Osteoblast (primary cell): ENCODE measurements at places on chromosomes 2 and 18. TPM values are rescaled to one million over a fixed set of nuclear protein-coding genes. Genes with fewer than 3 reads are reported as not detected.

DNA sequence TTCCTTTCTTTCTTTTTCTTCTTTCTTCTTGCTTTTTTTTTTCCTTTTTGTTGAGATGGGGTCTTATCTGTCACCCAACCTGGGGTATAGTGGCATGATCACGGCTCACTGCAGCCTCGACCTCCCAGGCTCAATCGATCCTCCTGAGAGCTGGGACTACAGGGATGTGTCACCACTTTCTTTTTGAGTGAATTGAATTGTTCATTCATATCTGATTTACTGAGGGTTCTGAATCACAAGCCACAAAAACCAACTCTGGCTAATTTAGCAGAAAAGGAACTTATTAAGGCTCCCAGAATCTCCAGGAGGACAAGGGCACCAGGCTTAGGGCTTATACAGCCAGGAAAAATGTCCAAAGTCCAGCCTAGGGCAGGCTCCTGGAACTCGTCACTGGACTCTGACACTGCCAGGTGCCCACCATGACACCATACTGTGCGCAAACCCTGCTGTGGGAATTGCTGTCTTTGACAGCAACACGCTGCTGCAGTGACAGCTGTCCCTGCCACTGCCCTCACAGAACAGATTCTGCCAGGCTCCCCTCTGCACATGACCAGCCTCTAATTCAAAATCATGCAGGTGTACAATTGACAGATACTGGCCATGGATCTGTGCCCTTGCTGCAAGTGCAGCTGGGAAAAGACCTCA lies 42.9 kb upstream of the EML6 start:
- no peak for DNase-seq

SKA1 gene
- total RNA-seq = 1.8 and 2.9 TPM in 2 replicates

DNA sequence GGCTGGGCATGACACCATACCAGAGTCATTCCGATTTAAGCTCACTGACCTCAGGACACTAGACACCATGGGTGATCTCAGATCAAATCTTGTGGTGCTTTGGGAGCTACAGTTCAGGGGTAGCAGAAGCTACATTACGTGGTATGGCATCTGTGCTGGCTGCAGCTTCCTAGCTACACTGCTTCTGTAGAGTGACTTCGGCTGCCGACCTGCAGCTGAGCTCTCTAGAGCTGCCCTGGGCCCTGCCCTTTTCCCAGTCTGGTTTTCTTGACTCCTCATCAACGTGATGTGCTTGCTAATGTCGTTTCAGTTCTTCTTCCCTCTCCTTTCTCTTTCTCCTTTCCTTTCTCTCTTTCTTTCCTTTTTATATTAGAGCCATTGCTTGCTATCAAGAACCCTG lies 100.2 kb downstream of the AP1S3 start:
- DNase-seq = no peak

DNA sequence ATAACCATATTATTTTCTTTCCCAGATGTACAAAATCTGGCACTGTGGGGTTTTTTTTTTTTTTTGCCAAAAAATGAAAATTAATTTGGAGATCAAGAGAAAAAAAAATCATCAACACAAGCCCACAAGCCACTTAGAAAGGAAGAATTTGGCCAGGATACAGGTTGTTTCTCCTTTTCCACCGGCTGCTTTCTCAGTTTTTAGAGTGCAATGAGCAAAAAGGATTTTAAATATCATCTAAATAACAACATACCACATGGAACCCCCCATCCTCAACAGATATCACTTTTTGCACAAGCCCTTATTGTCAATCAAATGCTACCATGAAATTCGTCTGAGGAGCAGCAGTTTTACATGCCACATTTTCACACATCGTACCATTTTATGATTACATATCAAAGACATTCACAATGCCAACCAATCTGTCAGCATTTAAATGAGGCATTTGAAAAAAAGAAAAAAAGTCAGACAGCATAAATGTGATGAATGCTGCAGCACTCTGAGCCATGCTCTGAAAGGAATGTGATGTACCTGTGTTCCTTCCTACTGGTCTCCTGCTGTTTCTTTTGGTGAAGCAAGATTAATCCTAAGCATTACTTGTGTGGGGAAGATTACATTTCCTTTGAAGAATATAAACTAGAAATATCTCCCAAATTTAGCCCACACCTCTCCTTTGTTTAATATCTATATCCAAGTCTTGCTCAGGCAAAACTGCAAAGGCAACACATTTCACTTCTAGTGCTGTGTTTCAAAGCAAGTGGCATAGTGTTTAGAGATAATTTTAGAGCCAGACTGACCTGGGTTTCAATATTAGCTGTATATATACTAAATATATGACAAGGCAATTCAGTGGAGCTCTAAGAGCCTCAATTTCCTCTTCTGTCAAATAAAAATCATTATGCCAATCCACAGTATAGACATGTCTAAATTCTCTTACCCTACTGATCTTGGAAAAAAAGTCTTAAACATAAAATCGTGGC lies 391.3 kb downstream of the CMPK2 start:
- DNase-seq = no peak

DNA sequence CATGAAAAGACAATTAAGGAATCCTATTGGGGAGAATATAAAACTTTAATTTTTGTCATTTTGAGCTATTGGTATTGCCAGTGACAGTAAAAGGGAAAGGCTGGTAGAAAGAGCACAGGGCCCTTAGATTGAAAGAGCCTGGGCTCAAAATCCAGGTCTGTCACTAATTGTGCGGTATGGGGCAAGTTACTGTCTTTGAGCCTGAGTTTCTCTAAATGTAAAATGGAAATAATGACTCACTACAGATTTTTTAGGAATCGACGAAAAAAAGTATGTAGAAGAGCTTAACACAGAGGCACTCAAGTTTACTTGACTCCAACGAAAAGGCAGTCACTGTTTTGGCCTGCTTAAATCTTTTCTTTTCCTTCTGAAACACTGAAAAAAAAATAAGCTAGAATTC lies 7.0 kb downstream of the NDUFV2 start:
- DNase-seq = no peak

SIX3 gene
- total RNA-seq = not detected in 2 replicates
